ENCODE measurements at places on chromosomes 4 and X.

DNA sequence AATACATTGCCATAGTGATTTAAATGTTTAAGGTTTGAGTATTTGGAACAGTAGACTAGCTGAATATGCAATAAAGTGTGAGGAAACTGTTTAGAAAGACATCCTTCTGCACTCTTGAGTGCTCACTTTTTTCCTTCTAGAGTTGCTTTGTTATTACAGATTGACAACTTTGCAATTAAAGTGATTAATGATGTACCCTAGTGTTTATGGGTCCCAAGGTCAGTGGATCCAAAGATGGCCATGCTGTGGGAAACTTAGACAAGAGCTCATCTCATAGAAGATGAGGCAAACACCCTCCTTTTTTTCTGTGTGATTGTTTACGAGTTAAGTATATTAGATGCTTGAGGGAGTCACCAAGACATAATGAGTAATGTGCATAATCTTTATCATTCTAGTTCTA is 118.8 kb downstream of the PDLIM5 start:
- DNase-seq = no peak

DNA sequence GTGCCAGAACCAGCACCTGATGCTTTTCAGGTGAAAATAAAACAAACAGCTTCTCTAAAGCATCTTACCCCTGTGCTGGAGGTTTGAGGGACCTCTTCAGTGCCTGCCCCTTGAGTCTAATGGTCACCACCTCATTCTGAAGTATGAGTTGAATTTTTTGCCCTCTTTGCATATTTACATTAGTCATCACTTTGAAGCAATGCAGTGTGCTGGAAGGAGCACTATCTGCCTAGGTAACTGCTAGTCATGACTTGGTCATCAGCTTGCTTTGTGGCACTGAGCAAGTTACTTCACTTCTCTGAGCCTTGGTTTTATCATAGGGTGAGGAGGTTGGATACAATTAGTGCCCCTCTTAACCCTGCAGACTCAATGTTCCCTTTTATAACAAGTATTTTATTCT is 44.9 kb downstream of the SPATA18 start:
- DNase-seq = no peak

- DNase-seq = no peak
Measured at GRCh38 chrX:2452799-2453198, 48.0 kb downstream of the DHRSX start.

GRCh38 chrX:53356186-53356585 is 66.3 kb downstream of the SMC1A start:
- no peak for DNase-seq

DNA sequence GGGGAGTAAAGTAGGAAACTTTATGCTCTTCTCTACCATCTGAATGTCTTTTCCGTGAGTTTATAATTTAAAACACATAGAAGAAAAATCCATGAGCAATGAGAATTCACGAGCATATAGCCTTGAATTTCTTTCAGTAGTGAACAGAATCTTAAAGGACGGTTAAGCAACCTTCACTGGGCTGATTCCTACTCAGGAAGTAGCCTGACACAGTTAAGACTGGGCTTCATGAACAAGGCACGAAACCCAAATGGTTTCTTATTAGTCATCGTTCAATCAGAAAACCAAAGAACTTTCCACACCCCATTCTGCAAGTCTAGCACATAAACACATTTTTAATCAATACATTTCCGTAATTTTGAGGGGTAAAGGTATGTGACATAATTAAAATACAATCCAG is 95.8 kb downstream of the SH3KBP1 start:
- no peak for DNase-seq

DNA sequence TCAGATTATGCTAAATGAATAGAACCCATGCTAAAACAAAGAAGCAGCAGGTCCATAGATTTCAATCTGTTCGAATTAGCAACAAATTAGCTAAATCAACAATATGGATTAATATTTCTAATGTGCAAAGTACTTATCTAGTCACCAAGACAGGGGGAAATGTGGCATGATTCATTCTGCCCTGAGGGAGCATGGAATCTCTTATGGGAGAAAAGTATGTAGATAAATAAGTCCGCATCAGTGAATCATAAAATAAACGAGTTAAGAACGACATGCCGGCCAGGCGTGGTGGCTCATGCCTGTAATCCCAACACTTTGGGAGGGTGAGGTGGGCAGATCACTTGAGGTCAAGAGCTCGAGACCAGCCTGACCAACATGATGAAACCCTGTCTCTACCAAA is 102.1 kb downstream of the ANOS1 start:
- no peak for DNase-seq

- DNase-seq = no peak
Measured at GRCh38 chr4:80980239-80980638, 50.3 kb upstream of the BMP3 start.

DNA sequence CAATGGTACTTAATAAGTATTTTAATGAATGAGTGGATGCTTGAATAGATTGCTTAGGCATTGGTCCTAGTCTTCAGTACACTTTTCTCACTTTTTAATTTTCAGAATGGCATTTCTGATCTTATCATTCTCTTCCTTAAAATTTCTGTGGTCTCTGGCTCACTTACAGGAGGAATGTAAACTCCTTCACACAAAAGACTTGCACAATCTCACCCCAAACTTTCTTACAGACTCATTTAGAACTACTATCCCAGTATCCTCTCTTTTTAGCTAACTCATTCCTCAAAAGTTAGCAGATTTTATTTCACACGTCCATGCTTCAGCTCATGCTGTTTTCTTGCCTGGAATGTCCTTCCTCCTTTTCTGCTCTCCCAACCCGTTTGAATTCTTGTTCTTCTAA is 350.1 kb downstream of the GRXCR1 start:
- no peak for DNase-seq

DNA sequence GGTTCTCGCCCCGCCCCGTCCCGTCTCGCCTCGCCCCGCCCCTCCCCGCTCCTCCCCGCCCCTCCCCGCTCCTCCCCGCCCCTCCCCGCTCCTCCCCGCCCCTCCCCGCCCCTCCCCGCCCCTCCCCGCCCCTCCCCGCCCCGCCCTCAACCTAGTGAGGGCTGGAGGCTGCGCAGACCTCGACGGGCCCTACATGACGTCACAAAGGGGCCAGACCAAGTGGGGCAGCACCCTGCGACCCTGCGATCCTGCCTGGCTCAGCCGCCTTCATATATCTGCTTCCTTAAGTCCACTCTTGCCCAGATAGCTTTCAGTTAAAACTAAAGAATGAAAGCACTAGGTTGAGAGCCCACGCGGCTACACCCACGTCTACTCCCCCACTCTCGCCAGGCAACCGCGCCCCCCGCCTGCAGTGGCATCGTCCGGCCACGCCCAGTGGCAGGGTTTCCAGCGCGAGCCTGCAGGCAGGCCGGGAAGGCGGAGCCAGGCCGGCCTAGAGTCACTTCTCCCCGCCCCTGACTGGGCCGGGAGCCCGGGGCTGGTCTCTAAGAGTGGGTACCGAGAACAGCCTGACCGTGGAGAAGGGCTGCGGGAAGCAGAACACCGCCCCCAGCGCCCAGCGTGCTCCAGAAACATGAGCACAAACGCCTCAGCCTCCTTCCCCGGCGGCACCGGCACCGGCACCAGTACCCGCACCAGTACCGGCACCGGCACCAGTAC is 1.5 kb upstream of the MAOA start:
- peak; percentile 66 for DNase-seq

DNA sequence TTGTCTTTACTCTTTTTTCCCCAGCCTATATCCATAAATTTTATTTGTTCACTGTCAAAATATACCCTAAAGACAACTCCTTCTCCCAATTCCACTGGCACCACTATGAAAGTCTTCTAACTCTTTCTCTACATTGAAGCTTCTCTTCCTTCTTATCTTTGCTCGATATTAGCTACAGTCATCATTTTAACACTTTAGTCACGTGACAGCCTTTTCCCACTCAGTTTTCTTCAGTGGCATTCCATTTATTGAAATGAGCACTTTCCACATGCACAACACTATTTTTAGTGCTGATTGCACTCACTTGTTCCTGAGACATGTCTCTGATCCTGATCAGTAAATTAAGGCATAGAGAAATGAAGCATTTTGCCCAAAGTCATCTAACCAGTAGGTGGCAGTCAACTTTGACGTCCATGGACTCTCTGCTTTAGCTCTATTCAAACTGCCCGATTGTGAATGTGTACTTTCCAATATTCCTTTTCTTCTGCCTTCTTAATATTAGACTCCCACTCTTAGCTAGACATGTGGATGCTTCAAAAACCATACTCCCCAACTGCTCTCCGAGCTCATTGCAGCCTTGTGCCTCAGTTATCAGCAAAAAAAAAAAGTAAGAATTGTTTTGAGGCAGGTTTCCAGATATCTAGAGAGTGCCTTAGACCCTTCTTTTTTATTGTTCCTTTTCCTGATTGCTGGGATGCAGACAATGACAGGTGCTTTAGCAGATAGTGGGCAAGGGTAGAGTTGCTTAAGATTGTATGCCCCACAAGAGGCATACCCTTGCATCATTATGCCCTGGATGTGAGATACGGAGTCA is 394.4 kb upstream of the ADGRL3 start:
- DNase-seq = peak; percentile 1

DNA sequence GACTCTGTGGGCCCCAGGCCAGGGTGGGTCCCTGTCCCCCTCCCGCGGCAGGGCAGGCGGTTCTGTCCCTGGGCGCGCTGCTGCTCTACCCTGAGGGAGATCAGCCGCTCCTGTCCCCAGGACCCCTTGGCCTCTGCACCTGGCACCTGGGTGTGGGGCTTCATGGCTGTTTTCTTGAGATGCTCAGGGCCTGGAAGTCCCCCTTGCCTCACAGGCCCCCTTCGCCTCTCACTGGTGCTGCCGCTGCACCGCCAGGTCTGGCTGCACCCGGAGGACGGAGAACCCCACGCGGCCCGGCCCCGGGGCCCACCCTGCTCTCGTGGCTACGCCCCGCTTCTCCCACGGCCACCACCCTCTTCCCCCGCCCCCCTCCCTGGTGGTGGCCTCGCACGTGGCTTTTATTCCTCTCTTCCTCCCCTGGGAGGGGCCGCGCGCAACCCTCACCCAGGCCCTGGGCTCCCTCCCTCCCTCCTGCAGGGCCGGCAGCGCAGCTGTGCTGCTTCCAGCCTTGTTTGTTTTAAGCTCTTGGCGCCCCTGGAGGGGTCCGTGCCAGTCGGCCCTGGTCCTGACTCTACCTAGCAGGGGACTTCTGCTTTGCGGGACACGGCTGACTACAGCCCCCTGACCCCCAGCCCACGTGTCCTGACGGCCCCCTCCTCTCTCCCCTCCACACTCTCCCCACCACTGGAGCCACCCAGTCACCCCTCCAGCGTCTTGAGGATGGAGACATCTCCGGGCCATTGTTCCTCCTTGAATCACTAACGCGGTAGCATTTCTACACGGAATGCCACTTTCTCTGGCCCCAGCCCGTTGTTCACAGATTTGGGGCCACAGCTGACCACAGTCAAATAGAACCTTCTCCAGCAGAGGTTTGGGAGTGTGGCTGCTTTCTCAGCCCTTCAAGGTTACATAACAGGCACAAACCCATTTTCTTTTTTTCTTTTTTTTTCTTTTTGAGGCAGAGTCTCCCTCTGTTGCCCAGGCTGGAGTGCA is 20.6 kb upstream of the CLDN24 start:
- DNase-seq = no peak

GRCh38 chrX:45668686-45669443 is 468.2 kb upstream of the DIPK2B start:
- no peak for DNase-seq

DNA sequence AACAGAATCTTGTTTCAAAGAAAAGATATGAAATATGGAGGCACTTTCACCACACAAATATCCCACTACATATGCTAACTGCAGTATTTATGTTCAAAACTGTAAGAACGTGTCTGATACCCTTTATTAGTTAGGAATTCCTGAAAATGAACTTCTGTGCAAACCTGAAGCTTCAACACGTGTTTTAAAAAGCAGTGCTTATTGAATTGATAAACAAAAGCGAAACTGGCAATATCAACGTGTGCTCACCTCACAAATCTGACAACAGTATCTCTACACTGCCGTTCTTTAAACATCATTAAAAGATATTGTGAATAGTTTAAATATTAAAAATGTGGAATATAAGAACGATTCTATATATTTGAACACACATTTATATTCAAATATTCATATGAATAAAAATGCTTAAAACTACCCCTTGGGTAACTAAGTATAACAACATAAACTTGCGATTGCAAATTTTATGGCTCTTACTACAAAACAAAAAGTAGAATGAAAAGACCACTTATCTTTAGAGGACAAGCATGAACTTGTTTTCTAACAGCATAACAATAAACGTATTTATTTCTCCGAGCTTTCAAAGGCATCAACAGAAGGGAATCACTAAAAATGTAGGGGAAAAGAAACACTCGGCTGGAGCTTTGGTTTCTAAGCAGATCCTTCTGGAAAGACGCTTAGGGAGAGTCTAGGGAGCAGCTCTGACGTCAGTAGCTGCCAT is at the start of gene LRP2BP:
TSS of gene LRP2BP (minus strand) at position 687 of the 718 bp plus-strand sequence. CDS start 17,738 bp downstream, outside the sequence.
- peak; percentile 12 for DNase-seq

GRCh38 chr4:74631988-74632387 is 162.3 kb downstream of the BTC start:
- DNase-seq = no peak

- peak; percentile 16 for DNase-seq
Measured at GRCh38 chrX:19904778-19905367, 17.5 kb upstream of the SH3KBP1 start.

- no peak for DNase-seq
Measured at GRCh38 chr4:107246761-107247160, 210.6 kb upstream of the DKK2 start.

DNA sequence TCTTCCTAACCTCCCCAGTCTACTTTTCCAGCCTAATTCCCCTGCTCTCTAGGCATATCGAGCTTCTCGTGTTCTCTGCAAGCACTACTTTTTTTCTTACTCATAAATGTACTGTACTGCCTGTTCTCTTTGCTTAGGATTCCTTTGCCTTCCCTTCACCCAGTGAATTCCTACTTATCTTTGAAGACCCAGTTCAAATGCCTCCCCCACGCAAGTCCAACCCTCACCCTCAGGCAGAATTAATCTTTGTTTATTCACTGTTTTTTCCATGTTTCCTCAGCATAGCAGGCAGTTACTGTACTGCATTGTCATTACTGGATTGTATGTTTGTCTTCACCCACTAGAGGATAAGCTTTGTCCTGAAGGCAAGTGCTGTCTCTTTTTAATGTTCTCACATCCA is 287.7 kb downstream of the BMPR1B start:
- DNase-seq = no peak

DNA sequence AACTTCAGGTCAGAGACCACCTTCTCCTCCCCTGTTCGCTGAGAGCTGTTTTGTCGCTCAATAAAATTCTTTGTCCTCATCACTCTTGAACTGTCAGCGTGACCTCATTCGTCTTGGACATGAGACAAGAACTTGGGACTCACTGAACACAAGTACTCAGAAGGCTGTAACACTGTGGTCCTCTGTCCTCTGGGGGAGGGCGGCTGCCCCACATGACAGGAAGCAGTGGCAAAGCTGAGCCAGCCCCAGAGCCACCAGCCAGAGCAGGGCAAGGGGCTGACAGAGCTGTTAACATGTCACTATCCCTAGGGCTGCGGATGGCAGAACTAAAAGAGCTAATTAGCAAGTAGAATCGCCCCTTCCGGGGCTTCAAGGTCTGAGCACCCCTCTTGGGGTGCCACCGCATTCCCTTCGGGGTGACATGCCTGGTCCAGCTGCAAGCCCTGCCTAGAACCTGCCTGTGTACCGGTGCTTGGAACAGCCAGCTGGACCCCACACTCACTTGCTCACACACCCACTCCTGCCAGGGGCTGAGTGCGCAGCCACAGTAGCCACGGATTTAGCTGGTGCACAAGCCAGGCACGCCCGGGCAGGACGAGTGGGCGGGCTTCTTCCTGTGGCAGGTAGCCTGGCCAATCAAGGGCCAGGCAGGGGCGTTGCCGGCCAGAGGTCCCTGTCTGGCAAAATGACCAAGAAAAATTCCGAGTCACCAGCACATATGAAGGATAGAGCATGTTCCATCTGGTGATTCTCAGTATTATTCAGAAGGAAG is 648.6 kb upstream of the AGA start:
- no peak for DNase-seq

GRCh38 chr4:8376361-8377102 is 64.0 kb downstream of the ACOX3 start:
- no peak for DNase-seq
